HuH-7 (cell line): ENCODE measurements at places on chromosomes 5 and 9.

- no peak for DNase-seq
These were observed 91.7 kb downstream of the GNA14 start for GRCh38 chr9:77556396-77556795.

GRCh38 chr5:138018849-138019248 is 14.0 kb downstream of the FAM13B start:
- DNase-seq, result no peak

DNA sequence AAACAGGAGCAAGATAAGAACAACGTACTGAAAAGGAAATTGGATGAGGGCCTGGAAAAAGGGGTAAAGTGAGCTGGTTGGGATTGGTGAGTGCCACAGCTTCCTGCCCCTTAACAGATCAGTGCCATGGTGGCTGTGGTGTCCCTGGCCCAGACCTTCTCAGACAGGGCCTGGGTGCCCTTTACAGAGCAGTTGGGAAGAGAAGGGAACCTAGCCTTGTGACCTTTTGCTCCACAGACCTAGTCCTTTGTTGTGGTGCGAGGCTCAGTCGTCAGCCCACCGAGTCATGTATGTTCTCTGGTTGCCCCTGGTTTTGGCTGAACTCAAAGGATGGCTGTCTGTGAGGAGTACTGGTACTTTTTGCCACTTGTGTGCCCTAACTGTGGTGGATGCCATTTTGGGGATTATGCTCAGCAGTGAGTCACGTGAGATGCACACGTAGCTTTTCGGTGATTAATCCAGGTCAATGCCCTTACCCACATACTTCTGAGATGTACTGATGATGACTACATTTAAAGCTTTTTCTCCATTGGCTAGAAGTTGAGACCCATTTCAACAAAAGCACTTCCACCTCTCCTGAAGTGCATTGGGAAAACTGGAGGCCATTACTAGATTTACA is 48.4 kb downstream of the EXOSC2 start:
- no peak for DNase-seq

DNA sequence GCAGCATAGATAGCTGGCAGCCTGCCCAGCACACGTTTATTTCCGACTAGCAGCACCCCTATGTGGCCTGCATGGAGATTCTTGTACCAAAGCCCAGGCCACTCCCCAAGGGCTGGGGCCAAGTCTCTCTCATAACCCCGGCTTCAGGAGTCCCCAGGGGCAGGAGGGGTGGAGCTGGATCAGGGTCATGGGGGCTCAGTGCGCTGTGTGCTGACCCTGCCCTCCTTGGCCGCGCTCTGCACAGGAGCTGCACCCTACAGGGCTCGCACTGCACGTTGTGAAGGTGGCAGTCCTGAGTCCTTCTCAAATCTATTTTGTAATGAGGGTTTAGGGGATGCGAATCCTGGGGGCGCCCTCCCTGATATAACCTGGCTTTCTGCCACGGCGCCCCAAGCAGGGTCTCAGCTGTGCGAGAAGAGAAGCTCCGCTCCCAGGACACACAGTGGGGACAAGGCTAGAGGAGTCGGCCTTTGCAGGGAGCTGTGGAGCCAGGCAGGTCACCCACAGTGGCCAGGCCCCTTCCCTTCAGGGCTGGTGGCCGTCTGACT is 28.6 kb downstream of the NKD2 start:
- DNase-seq, result no peak

DNA sequence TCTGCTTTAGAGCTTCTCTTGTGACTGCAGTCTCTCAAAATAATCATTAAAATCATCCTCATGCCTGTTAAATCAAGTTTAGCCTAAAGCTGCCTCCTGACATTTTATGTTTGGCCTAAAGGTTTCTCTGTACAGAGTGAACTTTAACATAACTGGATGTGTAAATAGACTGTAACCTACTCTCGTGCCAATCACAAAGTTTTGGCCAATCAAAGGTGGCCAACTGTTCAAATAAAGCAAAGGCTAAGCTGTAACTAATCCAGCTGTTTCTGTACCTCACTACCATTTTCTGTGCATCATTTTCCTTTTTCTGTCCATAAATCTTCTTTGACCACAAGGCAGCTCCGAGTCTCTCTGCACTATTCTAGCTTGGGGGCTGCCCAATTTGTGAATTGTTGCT is 86.2 kb downstream of the GCNT1 start:
- no peak for DNase-seq

GRCh38 chr5:96783326-96783725 is 24.4 kb downstream of the ERAP1 start:
- no peak for DNase-seq

DNA sequence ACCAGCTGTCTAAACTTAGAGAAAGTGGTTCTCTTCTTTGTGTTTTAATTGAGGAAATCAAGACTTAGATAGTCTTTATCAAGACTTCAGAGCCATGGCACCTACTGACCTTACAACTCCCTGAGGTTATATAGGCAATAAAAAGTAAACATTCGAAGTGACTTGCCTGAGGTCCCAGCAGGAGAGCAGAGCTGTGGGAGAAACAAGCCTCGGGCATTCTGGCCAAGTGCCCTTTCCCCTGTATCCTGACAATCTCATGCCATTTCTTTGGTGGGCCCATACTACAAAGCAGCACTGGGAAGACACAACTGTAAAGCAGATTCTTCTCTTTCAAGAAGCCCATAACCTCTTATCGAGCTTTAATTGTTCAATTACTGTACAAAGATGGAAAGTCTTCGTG is 23.1 kb downstream of the FREM1 start:
- DNase-seq, result no peak

DNA sequence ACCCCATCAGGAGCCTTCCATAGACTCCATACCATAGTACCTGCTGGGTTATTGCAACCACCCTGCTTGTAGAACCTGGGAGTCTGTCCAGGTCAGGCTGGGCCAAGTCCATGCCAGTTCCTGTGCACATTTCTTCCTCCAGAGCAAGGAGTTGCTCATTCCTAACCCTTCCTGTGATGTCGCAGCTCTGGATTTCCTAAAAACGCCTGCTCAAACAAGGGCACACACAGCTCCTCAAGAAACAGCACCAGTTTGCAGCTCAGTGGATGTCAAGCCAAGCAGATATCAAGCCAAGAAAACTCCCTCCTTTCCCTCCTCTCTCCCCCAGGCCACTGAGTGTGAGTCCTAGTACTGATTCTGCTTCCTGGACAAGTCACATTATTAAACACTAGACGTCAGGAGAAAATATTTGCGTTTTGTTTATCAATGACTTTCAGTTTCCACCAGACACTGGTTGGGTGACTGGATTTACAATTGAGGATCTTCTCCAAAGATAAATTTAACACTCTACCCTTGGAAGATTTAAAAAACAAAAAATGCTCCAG is 59.6 kb downstream of the SLC1A1 start:
- DNase-seq, result no peak

GRCh38 chr5:132301344-132302271 is 7.4 kb downstream of the SLC22A4 start:
- DNase-seq, result no peak

GRCh38 chr5:34790069-34790468 is 48.9 kb upstream of the TTC23L start:
- no peak for DNase-seq

- DNase-seq, result no peak
These were observed 41.4 kb downstream of the BICD2 start for GRCh38 chr9:92723299-92723625.

DNA sequence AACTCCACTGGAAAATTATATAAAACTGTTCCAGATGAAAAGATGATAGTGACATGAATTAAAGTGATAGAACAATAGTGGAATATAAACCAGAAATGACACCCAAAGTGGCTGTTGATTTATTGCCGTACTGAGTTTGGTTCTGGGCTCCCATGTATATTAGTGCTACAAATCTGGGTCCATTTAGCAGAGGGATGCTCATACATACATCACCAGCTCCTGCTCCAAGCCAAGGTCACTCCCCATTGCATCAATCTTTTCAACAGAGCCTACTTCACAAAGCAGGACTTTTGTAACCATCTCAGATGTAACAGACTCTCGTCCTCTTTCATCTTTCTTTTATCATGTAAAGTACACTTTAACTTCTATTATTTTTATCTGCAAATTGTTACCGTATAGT is 208.6 kb downstream of the GAPVD1 start:
- DNase-seq, result no peak

- no peak for DNase-seq
These were observed 15.4 kb upstream of the KLF9 start for GRCh38 chr9:70429899-70430298.

GRCh38 chr5:151924564-151925301 is at the start of gene GLRA1:
Gene GLRA1, minus strand, starts transcription at chr5:151924851. Its CDS starts 302 bp downstream, at chr5:151924549.
- peak; percentile 52 for DNase-seq

- DNase-seq, result no peak
These were observed 16.4 kb upstream of the MATR3 start for GRCh38 chr5:139277171-139277570.

DNA sequence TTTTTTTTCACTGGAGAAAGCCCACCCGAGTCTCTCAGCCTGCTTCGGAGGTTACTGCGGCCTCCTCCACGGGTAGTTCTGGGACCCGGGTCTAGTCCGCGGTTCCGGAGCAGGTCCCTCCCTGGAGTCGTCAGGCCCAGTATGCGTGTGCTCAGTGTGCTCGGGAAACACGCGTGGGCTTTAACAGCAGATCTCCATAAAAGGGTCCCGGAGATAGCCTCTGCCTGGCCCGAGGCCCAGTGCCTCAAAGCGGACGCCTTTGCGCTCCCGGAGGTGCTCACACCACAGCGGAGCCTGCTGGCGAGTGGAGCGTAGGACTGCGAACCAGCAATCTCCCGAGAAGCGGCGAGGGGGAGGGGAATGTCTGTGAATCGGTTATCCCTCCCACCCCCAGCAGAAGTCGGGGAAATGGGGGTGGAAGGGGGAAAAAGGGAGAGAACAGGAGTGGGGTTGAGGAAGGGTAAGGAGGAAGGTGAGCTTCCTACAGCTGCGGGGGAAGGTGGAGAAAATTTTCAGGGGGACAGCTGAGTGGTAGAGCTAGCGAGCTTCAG is 28.7 kb downstream of the CDKN2A start:
- DNase-seq, result peak; percentile 88

GRCh38 chr9:33295571-33295970 is 5.3 kb downstream of the NFX1 start:
- no peak for DNase-seq

DNA sequence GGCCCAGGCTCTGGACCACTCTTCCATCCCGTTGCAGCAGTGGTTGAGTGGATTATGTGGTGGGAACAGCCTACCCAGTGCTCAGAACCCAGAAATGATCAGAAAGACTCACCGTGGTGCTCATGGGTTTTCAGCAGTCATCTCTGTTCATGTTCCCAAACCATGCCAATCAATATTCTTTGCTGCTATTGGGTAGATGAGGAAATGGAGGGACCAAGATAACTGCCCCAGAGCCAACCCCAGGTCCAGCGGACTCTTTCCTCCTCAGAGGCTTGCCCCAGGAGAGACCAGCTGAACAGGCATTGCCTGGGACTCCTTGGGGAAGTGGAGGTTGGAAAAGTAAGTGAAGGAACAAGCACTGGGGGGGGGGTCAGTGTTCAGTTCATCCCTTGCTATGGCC is 38.1 kb downstream of the ALG2 start:
- DNase-seq, result no peak

- DNase-seq, result no peak
These were observed 123.3 kb downstream of the TLR4 start for GRCh38 chr9:117827456-117827855.

- no peak for DNase-seq
These were observed 30.5 kb downstream of the JAKMIP2 start for GRCh38 chr5:147752033-147752432.

DNA sequence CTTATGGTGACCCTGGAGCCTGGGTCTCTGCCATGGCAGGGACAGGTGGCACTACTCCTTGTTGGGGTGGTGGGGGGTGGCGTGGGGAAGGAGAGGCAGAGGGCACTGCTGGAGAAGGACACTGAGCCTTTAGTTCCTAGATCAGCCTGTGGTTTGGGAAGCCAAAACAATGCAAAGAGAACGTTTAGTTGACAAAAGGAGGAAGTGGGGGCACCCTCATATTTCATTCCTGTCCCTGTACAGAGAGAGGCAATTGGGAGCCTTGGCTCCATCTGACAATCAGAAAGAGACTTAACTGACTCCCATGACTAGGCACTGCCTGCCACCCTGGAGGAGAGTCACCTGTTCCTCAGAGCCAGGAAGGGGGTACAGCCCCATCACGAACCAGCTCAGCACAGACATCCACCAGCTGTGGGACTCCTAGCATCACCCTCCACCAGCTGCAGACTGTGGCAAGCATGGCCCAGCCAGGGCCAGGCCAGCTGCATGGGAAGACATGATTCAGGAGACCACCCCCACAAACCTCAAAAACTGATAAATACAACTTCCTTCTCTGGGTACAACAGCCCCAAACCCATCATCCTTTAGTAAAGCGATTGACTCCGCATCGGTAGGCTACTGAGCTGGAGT is 257.5 kb downstream of the HSPA4 start:
- DNase-seq, result no peak

DNA sequence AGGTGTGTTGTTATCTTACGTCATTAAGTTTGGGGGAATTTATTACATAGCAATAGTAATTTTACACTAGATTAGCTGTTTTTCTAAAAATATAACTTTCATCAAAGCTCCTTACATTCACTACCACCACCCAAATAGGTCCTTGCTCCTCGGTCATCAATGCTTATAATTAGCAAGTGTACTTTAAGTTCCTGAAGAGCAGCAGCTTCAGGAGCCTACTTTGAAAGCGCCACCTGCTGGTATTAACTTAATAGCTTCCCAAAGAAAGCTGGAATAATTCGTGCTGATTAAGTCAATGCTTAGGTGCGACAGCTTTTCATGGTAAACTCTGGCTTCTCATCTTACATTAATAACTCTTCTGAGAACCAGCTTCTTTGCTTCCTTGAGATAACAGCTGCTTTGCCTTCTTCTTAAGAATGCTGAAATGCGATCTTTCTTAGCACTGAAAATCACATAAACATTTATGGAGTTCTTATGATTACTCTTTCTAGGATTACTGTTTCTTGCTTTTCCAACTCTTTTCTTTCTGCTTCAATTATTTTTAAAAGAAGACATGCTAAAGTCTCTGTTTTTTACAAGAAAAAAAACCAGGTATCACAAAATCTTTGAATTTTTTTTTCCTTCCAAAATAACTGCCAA is 10.0 kb upstream of the C5 start:
- peak; percentile 33 for DNase-seq

DNA sequence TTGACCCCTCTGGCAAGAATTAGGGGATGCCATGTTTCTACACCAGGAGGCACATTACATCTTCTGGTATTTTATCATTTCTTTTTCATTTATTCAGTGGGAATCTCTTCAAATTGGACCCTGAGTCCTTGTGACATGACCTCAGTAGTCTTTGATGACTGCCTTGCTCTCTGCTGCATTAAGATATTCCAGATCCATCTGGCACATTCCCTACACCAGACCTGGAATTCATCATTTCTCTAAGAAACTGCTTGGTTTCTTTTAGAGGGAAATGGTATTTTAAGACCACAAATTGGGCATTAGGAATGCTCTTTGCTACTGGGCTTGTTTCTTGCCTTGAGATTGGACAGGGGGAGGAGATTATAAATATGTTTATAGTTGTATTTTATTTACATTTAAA is 61.0 kb downstream of the GALNT10 start:
- no peak for DNase-seq

DNA sequence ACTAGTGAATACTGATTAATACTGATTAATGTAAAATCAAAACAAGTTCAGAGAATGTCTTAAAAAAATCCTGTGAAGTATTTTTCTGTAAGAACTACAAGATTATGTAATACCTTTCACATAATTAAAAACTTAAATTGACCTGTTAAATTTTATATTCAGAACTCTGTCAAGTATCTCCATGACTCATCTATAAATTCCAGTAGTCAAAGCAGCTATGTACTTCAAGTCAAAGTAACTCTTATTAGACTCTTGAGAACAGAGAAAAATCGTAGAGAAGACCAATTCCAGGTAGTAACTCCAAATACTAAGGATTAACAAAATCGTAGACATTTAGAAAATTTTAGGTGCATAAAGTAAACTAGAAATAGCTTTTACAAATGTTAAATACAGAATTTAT is 77.1 kb downstream of the HOMER1 start:
- no peak for DNase-seq
